ENCODE measurements at places on chromosomes 4 and X. TPM values are rescaled to one million over a fixed set of nuclear protein-coding genes. Genes with fewer than 3 reads are reported as not detected.

AGTR2 gene
- not detected for total RNA-seq

KIAA1210 gene
- not detected for total RNA-seq

TMEM31 gene
- not detected for total RNA-seq

UGT2A1 gene
- not detected for total RNA-seq

GC gene
- 1.4 TPM for total RNA-seq

ASB12 gene
- not detected for total RNA-seq

HDX gene
- 1.6 TPM for total RNA-seq

CFP gene
- total RNA-seq, result 1.2 TPM

PPP1R2C gene
- not detected for total RNA-seq

PITX2 gene
- not detected for total RNA-seq

QDPR gene
- total RNA-seq, result 52.9 TPM

PHEX gene
- 4.7 TPM for total RNA-seq

STOX2 gene
- total RNA-seq, result not detected

PCDH18 gene
- total RNA-seq, result 0.14 TPM

TCEAL7 gene
- total RNA-seq, result not detected

PDS5A gene
- 99.2 TPM for total RNA-seq

RAB41 gene
- total RNA-seq, result not detected

HSFX4 gene
- total RNA-seq, result not detected

DCAF8L2 gene
- total RNA-seq, result not detected

GUCY1B1 gene
- total RNA-seq, result 0.51 TPM

GPR119 gene
- not detected for total RNA-seq

SPANXN3 gene
- not detected for total RNA-seq

PAGE2 gene
- total RNA-seq, result not detected

RAP1GDS1 gene
- total RNA-seq, result 42.6 TPM

ASMT gene
- not detected for total RNA-seq

TENM3 gene
- 0.03 TPM for total RNA-seq

BEX5 gene
- 1.9 TPM for total RNA-seq

CLDN34 gene
- total RNA-seq, result not detected

CENPVL1 gene
- total RNA-seq, result not detected

ACE2 gene
- not detected for total RNA-seq

MUC7 gene
- not detected for total RNA-seq

FGFBP1 gene
- total RNA-seq, result not detected

GABRB1 gene
- total RNA-seq, result not detected

CDX4 gene
- not detected for total RNA-seq

LIMCH1 gene
- total RNA-seq, result 0.34 TPM

FAM114A1 gene
- total RNA-seq, result 0.25 TPM

RHOXF2B gene
- not detected for total RNA-seq

All from activated T-cell treated with anti-CD3 and anti-CD28 coated beads, Interleukin-2, amount 50 U/mL, for 4 hours (primary cell).